ENCODE measurements at places on chromosomes 2 and 18. TPM values are rescaled to one million over a fixed set of nuclear protein-coding genes. Genes with fewer than 3 reads are reported as not detected.

The IL37 gene
- total RNA-seq = 0.44 TPM

The CAPN13 gene
- not detected for total RNA-seq

DNA sequence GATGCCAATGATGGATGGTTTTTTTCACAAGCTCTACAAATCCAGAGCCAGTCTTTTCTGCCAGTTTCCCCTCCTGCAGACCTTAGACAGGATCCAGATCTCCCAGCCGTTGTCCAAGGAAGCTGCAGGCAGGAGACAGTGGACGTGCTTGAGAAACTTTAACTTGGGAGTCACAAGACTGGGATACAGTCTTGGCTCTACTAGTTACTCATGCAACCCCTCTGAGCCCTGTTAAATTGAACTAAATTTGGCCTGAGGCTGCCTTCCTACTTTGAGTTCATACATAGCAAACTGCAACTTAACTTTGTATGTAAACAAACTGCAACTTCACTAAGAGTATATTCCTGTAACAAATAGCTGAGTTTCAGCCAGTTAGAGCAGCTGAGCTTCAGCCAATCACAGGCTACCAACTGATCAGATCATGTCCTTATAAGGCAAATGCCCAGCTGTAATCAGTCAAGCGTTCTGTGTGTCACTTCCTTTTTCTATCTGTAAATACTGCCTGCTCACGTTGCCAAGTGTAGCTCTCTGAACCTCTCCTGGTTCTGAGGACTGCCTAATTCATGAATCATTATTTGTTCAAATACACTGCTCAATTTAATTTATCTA lies 140.9 kb downstream of the CAPN13 start:
- peak; percentile 98 for DNase-seq

- no peak for DNase-seq
Measured at GRCh38 chr2:19454125-19454524, 95.7 kb upstream of the OSR1 start.

- DNase-seq = peak; percentile 95
Measured at GRCh38 chr2:219684721-219685689, 57.6 kb downstream of the SLC4A3 start.

GRCh38 chr2:161166538-161167409 lies 6.5 kb downstream of the TANK start:
- peak; percentile 86 for DNase-seq

DNA sequence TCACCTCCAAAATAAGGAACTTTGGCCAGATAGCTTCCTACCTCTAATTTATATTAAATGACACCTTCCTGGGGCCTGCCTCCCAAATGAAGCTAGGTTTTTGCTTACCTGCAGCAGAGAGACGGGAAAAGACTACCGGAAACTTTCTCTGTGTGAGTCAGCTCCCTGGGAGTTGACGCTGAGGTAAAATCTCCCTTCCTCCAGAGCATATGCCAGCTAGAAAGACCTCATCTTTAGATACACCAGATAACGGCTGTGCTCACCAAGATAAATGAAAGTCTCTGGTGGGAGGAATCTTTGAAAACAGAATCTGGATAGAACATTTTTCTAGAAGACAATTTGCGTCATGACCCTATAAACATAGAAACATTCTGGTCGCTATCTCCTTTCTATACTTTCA lies 99.7 kb upstream of the RFX8 start:
- no peak for DNase-seq

DNA sequence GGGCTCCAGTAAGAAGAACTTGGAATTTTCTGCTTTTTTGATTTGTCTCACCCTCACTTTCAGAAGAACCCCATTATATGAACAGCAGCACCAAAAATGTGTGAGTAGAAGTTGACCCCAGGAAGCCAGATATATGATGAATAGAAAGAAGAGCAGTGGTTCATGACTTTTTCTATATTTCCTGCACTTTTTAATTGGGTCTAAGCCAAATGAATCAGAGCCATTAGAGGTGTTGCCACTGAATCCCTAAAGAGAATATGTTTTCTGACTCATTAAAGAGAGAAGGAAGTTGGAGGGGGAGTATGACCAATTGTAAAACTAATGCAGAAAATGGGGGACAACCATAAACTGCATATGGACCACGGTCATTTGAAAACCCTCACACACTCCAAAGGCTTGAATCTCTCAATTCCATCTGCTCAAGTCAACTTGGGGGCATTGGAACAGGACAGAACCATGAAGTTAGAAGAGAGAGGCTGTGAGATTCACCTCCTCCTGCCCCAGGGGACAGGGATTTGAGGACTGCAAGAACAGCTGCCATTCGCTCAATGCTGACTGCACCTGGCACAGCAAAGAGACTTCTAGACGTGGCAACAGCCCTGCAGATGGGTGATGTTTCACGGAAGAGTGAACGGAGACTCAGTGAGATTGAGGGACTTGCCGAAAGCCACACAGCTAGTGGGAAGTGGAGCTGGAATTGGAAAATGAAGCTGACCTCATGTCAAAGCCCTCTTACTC lies 3.0 kb downstream of the DAPL1 start:
- peak; percentile 69 for DNase-seq

- no peak for DNase-seq
Measured at GRCh38 chr18:76920974-76921373, 98.6 kb downstream of the ZNF236 start.

DNA sequence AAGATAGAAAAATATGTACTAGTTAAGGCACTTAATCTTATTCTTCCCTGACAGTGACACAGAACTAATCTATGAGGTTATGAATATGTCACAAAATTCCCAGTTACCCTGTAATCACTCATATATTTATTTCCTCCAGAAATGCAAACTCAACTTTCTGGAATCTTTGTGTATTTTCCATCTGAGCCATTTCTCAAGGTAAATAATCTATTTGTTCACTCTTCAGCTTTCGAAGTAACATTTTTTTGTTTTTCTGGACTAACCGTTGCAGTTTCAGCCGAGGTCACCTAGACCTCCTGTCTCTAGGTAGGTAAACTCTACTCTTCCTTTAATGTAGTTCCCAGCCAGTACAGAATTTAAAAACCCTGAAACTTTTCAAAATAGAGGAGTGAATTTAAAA lies 250.9 kb downstream of the EXOC6B start:
- no peak for DNase-seq

DNA sequence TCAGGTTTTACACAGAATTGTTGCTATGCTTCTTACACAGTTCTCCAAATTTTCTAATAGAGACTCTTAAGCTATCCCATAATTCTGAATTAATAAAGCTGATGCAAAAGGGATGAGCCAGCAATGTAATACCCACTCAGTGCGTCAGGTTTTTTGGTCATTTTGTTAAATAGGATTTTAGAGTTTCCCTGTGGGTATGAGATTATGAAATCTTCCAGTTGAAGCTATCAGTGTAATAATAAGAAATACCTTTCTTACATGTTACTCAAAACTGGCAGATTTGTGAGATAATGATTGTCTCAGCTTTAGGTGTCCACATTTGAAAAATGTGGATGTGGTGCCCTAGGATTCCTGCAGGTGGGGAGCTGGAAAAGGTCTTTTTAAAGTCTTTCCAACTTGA lies 44.5 kb downstream of the SOCS6 start:
- DNase-seq = no peak
